ENCODE measurements at places on chromosomes 12 and 14.

DNA sequence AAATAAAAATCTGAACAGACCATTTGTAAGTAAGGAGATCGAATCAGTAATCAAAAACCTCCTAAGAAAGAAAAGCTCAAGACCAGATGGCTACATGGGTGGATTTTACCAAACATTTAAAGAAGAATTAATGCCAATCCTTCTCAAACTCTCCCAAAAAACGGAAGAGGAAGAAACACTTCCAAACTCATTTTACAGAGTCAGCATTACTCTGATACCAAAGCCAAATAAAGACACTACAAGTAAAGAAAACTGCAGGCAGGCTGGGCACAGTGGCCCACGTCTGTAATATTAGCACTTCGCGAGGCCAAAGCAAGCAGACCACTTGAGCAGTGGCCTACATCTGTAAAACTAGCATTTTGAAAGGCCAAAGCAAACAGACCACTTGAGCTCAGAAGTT is 159.8 kb downstream of the DPY19L2 start:
- DNase-seq, result no peak

DNA sequence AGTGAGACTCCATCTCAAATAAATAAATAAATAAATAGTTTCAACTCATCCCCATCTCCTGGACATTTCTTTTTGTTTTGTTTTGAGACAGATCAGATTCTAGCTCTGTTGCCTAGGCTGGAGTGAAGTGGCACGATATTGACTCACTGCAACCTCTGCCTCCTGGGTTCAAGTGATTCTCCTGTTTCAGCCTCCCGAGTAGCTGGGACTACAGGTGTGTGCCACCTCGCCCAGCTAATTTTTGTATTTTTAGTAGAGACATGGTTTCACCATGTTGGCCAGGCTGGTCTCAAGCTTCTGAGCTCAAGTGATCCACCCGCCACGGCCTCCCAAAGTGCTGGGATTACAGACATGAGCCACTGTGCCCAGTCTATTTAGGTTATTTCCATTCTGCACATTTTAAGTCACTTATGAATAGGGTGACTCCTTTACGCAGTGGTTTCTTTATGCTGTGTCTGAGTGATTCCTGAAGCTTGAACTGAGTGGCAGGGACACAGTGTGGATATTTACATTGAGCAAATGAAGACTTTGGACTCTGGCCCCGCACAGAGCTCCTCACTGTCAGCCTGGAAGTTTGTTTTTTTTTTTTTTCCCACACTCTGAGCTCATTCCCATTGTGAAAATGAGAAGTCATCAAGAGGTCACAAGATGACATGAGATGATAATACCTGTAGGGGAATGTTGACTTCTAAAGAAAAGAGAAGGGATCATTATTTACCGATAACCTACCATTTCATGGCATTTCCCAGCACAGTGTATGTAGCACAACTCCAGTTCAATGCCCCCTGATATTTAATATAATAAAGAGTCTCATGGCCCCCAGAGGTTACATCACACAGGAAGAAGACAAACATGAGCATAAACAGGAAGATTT is 72.6 kb downstream of the TBX3 start:
- DNase-seq, result no peak

DNA sequence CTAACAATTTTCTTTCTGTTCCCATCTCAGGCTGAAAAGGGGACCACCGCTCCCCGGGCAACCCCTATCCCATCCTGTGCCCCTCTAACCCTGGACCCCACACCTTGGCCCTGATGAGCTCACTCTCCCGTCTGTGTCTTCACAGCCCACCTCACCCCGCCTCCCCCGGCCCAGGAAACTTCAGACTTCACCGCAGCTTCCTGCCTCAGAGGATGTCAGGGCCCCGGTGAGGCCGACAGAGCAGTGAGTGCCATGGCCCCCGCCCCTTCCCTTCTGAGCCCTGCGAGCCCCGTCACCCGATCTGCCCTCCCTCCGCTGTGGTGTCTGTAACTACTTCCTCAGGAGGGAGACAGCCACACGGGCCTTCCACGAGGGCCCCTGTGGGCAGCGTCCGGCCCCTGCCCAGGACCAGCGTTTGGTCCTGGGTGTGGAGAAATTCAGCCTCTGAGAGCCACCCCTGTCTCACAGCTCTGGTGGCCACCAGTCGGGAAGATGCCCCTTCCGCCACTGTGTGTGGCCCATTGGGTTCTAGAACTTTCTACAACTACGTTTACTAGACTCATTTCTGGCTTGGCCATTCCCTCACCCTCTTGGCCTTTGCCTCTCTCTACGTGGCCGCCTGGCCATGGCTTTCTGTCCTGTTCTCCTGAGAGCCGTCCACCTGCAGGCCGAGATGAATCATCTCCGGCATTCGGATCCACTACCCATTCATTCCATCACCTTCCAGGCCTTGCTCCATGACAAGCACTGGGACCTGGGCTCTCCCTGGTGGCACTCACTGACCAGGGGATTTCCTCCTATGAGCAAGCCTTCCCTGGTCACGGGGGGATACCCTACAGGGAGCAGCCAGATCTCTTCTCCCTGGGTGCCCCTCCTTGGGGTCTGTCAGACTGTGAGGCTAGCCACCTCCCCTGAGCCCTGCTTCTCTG is 3.4 kb downstream of the RHOF start:
- DNase-seq, result peak; percentile 86

GRCh38 chr12:67433385-67434175 is 164.4 kb downstream of the CAND1 start:
- no peak for DNase-seq

GRCh38 chr14:105203057-105203531 is 22.0 kb upstream of the NUDT14 start:
- peak; percentile 40 for DNase-seq

GRCh38 chr12:72274931-72275330 is 2.8 kb downstream of the TRHDE start:
- DNase-seq, result no peak

DNA sequence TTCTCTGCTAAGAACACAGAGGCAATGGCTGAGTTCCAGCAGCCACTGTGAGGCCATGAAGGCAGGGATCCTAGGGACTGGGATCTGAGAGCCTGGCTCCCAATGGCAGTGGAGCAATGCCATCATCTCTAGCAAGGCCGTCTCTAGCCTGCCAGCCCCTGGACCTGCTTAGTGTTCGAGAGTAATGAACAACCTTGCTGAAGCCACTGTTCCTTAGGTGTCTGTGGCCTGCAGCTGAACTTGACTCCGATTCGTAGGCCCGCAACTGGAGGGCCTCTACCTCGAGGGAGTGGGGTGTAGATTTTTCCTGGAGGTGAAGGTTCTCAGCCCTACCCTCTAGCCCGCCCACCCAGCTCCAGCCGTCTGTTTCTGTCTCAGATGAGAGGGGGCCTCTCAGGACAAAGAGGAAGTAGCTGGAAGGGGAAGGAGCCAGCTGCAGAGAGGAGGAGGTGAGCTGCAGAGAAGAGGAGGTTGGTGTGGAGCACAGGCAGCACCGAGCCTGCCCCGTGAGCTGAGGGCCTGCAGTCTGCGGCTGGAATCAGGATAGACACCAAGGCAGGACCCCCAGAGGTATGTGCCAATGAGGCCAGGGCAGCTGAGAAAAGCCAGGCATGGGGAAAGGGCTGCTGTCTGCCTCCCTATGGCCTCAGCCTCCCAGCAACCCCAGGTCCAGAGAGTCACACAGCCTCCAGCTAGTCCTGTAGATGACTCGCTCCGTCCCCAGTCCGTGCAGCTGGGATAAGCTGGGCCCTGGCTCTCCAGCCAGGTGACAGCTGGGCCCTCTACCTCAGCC is at the start of gene PLD4:
PLD4 (plus strand) TSS at position 459 of the 793 bp plus-strand sequence. CDS start 2,262 bp downstream, outside the sequence.
- DNase-seq, result no peak

DNA sequence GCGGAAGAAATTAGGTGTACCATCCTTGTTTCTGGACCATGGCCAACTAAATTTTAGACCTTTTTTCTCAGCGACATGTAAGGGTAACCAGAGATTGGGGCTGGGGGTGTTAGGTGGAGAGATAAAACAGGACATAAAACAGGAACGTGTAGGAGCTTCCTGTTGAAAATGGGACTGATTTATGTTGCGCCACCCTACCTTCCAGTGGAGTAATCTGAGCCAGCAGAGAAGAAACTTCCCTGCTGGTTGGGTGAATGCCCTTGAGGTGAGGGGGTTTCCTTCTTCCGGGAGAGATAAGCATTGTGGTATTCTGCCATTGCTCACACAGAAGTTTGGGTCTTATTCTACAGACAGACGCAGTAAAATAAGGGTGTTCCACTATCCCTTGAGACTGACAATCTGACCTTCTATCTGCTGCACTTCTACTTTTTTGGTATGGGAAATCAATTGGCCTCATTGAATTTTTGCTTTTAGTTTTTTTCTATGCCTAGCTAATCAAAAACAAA is 417.6 kb downstream of the PCNX1 start:
- DNase-seq, result no peak

DNA sequence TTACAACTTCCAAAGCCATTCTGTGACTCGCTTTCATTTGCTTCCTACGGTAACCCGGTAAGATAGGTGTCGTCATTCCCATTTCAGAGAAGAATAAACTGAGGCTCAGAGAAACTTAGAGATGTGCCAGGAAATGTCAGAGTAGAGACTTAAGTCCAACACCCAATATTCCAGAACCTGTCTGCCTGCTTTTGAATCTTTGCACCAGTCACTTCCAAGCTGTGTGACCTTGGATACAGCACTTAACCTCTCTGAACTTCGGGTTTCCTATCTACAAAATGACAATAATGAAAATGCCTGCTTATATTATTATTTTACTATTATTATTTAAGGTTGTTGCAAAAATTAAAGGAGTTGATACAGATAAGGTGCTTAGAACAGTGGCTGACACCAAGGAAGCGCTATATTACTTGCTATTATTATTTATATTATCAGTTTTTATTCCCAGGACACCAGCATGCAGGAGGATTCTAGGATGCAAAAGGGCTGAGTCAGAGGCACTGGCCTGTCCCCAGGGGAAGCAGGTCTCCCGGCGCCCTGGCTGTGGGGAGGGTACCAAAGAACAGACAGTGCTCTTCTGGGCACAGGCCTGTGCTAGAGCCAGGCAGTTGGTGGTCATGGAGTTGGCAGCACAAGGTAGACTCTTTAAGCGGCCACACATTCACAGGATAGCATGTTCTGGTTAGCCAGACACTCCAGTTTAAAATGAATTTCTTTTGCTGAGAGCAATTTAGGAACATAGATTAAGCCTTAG is 5.4 kb downstream of the HSPB8 start:
- no peak for DNase-seq

DNA sequence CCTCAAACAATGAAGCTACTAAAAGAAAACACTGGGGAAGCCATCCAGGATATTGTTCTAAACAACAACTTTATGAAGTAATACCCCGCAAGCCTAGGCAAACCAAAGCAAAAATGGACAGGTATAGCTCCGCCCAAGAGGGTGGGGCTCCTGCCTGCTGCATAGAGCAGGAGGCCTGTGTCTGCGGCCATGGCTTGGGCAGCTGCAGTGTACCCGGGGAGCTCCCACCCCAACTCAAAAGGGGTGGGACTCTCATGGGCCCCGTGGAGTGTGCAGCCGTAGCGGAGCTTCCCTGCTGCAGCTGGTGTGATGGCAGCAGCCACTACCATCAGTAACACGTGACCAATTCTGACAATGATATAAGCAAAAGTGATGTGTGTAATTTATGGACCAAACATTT is 264.2 kb upstream of the KITLG start:
- no peak for DNase-seq

DNA sequence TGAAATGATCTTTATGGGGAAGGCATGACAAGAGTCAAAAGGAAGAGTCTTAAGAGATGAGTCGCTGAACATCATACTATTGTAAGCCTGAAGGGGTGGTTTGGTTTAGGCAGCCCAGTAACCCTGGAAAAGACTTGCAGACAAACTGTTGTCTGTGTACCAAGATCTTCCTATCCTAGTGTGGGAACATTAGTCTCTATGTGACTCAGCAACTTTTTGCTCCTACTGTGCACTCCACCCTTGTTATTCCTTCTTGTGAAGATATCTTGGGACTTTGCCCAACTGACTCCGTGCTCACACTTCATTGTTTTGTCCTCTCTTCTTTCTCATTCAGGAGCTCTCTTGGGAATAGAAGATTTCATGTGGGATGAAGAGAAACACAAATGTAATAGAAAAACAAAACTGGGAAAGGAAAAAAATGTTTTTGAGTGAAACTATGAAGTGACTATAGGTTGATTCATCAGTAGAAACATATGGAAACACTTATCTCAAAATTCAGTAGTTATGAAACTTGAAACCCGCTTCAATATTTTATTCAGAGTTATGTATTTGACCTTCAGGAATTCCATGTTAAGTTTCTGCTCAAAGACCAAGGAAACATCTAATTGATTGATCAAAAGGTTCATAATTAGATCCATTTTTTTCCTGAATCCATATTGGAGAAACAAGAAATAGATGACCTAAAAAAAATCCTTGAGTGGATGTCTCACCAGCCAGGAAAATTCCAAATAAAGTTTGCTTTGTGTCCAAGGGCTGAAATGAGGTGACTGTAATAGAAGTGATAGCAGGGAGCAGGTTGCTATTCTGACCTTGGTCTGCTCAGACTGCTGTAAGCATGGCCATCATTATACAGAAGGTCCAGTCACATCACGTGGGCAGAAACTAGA is 67.2 kb downstream of the BTG1 start:
- DNase-seq, result no peak

- no peak for DNase-seq
Observed at GRCh38 chr12:53062977-53063707, 13.3 kb downstream of the TNS2 start.

DNA sequence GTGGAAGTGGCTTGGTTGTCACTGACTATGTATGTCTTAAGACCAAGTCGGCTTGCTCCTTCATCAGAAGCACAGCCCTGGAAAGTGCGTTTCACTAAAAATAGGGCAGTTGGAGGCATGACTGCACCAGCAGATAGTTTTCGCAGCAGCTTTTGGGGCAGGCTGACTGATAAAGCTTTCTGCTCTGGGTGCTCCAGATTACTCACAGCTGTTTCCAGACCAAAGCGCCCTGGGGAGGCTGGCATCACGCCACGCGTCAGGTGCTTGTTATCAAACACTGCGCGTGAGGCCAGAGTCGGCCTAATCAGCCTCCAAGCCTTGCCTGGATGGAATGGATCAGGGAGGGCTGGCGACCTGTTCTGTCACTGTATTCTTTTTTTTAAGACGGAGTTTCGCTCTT is 13.3 kb upstream of the LRRC10 start:
- no peak for DNase-seq

GRCh38 chr12:116423094-116423493 is 136.1 kb upstream of the MAP1LC3B2 start:
- no peak for DNase-seq

Data from stimulated activated CD8-positive, alpha-beta memory T cell treated with anti-CD3 and anti-CD28 coated beads, Interleukin-7, amount 100 ng/mL, for 1 hour (primary cell).